ENCODE measurements at places on chromosomes 12 and 14.

DNA sequence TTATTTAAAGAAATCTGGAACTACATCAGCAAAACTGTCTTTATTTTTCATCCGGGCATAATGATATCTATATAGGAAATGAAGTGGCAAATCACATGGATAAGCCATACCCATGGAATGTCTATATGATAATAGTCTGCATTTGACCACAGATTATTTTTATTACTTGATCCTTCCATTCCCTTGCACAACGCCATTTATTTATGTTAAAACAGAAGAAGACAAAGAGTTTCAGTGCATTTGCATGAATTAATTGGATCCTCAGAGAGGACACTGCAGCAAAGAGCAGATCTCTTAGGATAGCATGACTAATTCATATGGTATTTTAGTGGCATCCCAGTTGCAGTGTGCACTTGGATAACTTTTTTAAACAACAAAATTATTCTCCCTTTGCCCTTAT, 345.0 kb downstream of the CCDC91 start:
- no peak for DNase-seq

DNA sequence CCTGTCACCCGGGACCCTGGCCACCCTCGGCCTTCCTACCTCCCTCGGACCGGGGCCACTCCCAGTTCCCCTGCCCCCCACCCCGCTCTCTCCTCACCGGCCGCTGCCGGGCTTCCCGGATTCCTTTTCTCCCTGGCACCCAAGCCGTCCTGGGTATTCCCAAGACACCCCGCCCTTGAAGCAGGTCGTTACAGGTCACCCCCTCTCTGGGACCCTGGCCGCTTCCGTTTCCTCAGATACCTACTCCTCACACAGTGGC, 493 bp downstream of the NUMB start:
- no peak for DNase-seq

- DNase-seq, result no peak
Observed at GRCh38 chr12:67526129-67526528, 122.4 kb upstream of the DYRK2 start.

DNA sequence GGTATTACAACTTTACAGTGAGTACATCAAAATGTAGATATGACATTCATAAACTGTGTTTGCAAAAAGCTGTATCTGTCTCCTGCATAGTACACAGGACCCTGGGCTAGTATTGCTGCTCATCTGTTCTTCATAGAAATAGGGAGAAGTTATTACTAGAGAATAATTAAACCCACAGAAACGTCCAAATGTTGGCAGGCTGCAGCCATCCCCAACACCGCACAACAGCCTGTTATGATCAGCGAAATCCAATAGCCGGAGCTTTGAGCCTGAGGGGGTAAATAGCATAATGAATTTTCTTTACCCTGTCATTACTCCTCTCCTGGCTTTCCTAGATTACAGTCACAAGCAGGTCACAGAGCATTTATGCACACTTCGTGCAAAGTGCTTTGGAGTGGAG, 178.0 kb downstream of the DACT1 start:
- DNase-seq, result no peak

- DNase-seq, result no peak
Observed at GRCh38 chr12:93507165-93507564, 39.9 kb downstream of the MRPL42 start.

All from GM23338 (cell line).